ENCODE measurements at places on chromosomes 2 and 18. TPM values are rescaled to one million over a fixed set of nuclear protein-coding genes. Genes with fewer than 3 reads are reported as not detected.

The SLC8A1 gene
- 21.4 TPM for total RNA-seq

The RFX8 gene
- not detected for total RNA-seq

The MC2R gene
- not detected for total RNA-seq

The LIMS2 gene
- 30.3 TPM for total RNA-seq

The RGPD4 gene
- total RNA-seq, result not detected

The ANKRD29 gene
- 150 TPM for total RNA-seq

The SERPINB13 gene
- total RNA-seq, result 0.55 TPM

GRCh38 chr2:99836690-99837605 lies 305.4 kb downstream of the AFF3 start:
- no peak overlapping the region for H3K27ac ChIP-seq
- H3K27me3 ChIP-seq, result no peaks in the 10 kb centered on the region
- no peaks in the 10 kb centered on the region for H3K36me3 ChIP-seq

DNA sequence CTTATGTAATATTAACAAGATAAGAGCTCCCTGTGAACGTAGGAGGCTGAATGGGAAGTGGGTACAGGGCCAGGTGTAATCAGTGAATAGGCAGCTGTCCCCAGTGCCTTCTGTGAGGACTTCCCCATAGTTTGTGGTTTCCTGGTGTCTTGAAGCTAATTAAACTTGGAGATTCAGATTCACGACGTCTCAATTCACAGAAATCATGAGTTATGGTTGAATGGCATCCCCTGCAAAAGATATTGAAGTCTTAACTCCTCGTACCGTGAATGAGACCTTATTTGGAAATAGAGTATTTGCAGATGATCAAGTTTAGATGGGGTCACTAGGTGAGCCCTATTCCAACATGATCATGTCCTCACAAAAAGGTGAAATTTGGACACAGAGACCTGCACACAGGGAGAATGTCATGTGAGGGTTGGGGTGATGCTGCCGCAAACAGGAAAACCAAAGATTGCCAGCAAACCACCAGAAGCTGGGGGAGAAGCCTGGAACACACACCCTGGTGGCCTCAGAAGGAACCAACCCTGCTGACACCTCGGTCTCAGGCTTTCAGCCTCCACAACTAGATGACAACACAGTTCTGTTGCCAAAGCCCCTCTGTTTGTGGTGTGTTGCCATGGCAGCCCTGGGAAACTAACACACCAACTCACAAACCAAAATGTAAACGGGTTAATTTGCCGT lies 13.2 kb downstream of the ARL4C start:
- H3K4me3 ChIP-seq, result no peak overlapping the region
- H3K4me1 ChIP-seq, result no peaks in the 10 kb centered on the region
- H3K36me3 ChIP-seq, result no peaks in the 10 kb centered on the region

DNA sequence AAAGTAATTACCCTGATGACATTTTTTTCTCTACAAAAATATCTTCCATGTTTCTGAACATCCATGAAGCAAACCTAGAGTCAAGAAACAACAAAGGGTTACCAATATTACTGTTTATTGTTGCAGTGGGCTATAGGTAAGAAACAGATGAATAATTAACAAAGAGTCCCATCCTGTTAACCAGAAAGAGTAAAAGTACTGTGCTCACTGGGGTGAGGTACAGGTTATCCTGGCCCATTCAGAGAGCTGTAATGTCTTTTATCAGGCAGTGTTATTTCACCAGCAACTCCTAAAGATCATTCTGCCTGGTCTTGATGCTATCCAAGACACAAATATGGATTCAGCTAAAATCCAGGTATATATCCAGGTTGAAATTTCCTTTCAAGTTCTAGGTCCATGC lies 754.9 kb downstream of the SATB2 start:
- no peak overlapping the region for H3K27ac ChIP-seq
- no peak for DNase-seq
- no peaks in the 10 kb centered on the region for H3K36me3 ChIP-seq
- H3K27me3 ChIP-seq, result no peaks in the 10 kb centered on the region

DNA sequence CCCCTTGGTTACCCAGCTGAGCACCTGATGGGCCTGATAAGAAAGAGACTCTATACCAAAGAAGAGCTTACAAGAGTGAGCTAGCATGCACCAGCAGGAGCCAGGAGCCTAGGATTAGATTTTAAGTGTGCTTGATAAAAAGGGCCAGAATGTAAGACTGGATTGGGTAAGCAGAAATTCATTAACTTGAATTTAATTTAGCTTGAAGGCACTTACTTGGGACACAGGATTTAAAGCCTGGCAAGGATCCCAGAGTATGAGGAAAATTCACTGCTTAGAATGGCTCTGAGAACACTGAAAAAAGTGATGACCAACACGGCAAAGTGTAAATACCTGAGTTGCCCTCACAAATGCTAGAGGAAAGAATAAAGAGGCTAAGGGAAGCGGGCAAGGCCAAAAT lies 91.3 kb upstream of the RBBP8 start:
- no peaks in the 10 kb centered on the region for H3K36me3 ChIP-seq
- no peak overlapping the region for H3K4me3 ChIP-seq
- peak; percentile 16 for DNase-seq
- H3K27ac ChIP-seq, result no peak overlapping the region
- H3K4me1 ChIP-seq, result no peaks in the 10 kb centered on the region

DNA sequence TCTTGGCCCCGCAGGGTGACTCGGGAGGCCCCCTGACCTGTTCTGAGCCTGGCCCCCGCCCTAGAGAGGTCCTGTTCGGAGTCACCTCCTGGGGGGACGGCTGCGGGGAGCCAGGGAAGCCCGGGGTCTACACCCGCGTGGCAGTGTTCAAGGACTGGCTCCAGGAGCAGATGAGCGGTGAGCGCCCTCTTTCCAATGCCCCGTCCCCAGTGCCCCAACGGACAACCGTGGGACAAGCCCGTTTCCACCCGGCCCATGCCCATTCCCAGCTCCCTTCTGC lies 2.6 kb upstream of the CHRND start:
- no peaks in the 10 kb centered on the region for H3K36me3 ChIP-seq
- no peak overlapping the region for H3K27ac ChIP-seq
- peak overlapping the region; percentile 50 for H3K4me3 ChIP-seq
- peaks cover 34% of the 10 kb centered on the region for H3K4me1 ChIP-seq
- no peak for DNase-seq
- peaks cover 96% of the 10 kb centered on the region for H3K27me3 ChIP-seq

GRCh38 chr2:118442996-118443553 lies 354.8 kb downstream of the INSIG2 start:
- H3K4me3 ChIP-seq, result no peak overlapping the region
- H3K27me3 ChIP-seq, result no peaks in the 10 kb centered on the region
- H3K4me1 ChIP-seq, result no peaks in the 10 kb centered on the region
- DNase-seq, result no peak

GRCh38 chr2:127261804-127262406 lies 32.0 kb downstream of the ERCC3 start:
- DNase-seq, result peak; percentile 58
- no peak overlapping the region for H3K4me3 ChIP-seq

- H3K27me3 ChIP-seq, result no peaks in the 10 kb centered on the region
- H3K36me3 ChIP-seq, result no peaks in the 10 kb centered on the region
Measured at GRCh38 chr2:207469943-207470729, 59.6 kb upstream of the CREB1 start.

- H3K27ac ChIP-seq, result no peak overlapping the region
- no peaks in the 10 kb centered on the region for H3K36me3 ChIP-seq
- H3K4me3 ChIP-seq, result no peak overlapping the region
- no peaks in the 10 kb centered on the region for H3K4me1 ChIP-seq
Measured at GRCh38 chr2:58601017-58601416, 359.9 kb upstream of the FANCL start.

DNA sequence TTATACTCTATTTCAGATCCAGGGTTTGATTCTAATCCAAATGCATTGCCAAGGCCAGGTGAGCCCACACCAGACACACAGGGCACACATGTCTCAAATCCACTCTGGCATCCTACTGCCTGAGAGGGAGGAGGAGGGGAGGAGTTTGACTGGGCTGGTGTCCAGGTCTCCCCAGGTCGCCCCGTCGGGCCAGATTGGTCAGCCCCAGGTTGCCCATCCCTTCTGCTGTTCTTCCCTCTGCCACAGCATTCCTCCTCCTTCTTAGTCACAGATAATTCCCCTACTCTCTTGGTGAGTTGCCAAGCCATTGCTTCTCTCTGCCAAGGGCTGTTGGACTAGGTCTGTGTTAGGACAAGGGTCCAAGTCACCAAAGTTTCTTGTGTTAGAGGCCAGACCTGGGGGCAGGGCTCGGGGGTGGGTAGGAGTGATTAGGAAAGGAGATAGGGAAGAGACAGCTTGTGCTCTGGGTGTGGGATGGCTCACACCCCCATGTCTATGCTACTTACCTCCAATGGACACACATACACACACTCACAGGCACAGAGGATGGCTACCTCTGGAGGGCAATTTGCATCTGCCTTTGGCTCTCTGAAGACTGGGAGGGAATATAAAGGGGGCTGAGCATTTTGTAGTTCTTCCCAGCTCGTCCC lies 2.5 kb upstream of the EGR4 start:
- H3K4me3 ChIP-seq, result no peak overlapping the region
- peaks cover 25% of the 10 kb centered on the region for H3K27me3 ChIP-seq
- peaks cover 19% of the 10 kb centered on the region for H3K4me1 ChIP-seq
- no peaks in the 10 kb centered on the region for H3K36me3 ChIP-seq

DNA sequence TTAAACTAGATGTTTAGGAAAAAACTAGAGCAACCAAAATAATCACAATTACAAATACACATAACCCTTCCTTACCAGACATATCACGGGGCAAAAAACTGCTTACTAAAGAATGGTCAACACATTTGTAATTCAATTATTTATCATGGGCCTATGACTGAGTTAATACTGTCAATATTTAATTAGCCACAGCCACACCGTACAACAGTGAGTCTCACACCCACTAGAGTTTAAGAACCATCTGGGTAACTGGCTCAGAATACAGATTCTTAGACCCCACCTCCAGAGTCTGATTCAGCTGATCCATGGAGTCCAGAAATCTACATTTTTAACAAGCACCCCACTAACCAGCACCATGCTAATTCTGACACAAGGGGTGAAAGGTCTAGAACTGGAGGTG lies 14.8 kb downstream of the ATL2 start:
- H3K27ac ChIP-seq, result peak overlapping the region; percentile 40
- no peak for DNase-seq
- H3K4me3 ChIP-seq, result no peak overlapping the region
- no peaks in the 10 kb centered on the region for H3K27me3 ChIP-seq
- peaks cover 7% of the 10 kb centered on the region for H3K36me3 ChIP-seq

DNA sequence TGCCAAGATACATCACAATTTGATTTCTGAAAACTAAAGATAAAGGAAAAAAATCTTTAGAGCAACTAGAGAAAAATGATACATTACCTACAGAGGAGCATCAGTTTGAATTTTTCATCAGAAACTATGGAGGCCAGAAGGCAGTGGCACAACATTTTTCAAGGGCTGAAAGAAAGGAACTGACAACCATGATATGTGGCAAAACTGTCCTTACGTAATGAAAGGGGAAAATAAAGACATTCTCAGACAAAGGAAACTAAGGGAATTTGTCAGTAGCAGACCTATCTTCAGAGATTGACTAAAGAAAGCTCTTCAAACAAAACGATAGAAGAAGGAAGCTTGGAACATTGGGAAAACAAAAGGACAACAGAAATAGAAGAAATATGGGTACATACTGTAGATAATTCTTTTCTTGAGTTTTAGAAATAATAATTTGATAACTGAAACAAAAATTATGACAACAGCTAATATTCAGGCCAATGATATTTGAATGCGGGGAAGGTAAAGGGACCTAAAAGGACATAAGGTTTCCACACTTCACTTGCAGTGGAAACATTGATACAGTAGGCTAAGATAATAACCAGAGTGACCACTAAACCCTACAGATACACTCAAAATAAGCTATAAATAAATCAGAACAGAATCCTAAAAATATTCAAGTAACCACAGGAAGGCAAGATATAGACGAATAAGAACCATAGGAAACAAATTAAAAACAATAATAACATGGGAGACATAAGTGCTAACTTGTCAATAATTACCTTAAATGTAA lies 70.0 kb upstream of the NPAS2 start:
- H3K36me3 ChIP-seq, result no peaks in the 10 kb centered on the region
- no peak overlapping the region for H3K4me3 ChIP-seq
- H3K27me3 ChIP-seq, result no peaks in the 10 kb centered on the region
- peaks cover 12% of the 10 kb centered on the region for H3K4me1 ChIP-seq
- DNase-seq, result no peak
- no peak overlapping the region for H3K27ac ChIP-seq

DNA sequence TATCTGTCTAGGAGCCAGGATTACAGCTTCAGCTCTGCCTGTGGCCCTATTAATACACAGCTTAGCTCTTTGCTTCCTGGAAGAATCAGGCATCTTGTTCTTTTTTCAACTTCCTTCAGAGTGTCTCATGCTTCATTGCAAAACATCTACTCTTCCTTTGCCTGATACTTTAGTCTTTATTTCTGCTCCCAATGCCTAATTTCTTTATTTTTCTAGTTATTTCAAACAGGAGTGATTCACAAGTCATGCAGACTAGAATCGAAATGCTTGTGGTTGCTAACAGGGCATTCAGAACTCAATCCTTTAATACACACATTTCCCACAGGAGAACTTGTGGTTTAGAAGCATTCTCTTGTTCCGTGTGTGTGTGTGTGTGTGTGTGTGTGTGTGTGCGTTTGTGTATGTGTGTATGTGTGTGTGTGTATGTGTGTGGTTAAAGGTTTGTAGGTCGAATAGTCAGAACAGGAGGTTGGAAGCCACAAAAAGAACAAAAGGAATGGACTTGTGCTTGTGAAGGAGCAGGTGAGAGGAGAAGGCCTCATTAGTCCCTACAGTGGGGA lies 28.3 kb upstream of the INSIG2 start:
- H3K4me3 ChIP-seq, result no peak overlapping the region
- H3K4me1 ChIP-seq, result no peaks in the 10 kb centered on the region
- no peak for DNase-seq
- no peak overlapping the region for H3K27ac ChIP-seq

DNA sequence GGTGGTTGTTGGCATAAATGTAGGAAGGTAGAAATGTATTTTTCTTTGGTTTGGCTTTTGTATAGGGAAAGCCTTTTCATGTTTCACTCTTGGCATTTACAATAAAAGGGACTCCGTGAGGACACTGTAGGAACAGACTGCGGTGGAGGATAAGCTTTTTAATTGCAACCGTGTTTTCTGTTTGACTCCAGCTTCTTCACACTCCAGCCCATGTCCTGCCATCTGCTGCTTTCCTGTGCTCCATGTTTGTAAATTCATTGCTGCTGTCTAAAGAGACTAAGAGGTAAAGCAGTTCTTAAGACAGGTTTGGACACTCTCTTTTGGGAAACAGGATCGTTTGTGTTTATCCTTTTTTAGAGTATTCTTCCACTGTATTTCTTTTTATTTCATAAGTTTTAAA lies 33.3 kb downstream of the WDR75 start:
- H3K4me1 ChIP-seq, result no peaks in the 10 kb centered on the region
- no peak overlapping the region for H3K27ac ChIP-seq
- no peak overlapping the region for H3K4me3 ChIP-seq
- no peaks in the 10 kb centered on the region for H3K27me3 ChIP-seq
- peaks cover 72% of the 10 kb centered on the region for H3K36me3 ChIP-seq

Data from stomach (tissue), 19 donors.